ENCODE measurements at places on chromosomes 11 and 22.

DNA sequence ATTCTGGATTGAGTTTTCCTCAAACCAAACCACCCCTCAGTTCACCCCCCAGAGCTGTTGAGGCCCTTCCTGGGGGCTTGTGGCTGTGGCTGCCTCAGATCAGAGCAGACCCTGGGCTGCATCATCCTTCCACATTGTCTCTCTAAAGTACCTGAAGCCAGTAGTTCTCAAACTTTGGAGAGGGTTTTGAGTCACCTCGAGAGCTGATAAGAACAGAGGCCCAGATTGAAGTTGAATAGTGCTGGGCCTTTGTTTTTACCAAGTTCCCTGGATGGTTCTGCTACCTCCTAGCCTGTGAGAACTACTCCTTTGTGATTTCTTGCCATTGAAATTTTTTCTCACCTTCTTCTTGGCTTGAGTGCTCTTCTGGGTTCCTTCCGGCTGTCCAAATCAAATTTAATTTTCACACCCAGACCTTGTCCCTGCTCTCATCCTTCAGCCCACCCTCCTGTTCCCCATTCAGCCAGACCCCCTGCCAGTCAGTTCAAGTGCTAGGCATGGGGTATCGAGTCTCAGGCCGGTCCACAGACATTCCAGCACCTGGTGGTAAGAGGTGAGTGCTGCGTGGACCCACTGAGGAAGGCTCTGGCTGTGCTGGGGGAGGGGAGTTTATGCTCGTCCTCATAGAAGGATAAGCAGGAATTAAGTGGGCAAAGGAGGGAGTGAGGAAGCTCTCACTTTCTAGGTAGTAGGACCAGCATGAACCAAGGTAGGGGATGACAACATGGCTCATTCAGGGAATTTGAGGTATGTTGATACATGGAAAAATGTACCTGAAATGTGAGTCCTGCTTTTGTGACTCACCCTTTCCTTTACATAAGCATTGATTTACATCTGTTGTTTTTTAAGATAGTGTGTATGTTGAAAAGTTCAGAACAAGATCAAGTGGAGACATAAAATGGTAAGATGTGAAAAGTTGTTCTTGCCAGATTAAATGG is 116.5 kb downstream of the PTPRJ start:
- DNase-seq = no peak

GRCh38 chr22:37157516-37158285 is 8.0 kb upstream of the IL2RB start:
- no peak for DNase-seq

DNA sequence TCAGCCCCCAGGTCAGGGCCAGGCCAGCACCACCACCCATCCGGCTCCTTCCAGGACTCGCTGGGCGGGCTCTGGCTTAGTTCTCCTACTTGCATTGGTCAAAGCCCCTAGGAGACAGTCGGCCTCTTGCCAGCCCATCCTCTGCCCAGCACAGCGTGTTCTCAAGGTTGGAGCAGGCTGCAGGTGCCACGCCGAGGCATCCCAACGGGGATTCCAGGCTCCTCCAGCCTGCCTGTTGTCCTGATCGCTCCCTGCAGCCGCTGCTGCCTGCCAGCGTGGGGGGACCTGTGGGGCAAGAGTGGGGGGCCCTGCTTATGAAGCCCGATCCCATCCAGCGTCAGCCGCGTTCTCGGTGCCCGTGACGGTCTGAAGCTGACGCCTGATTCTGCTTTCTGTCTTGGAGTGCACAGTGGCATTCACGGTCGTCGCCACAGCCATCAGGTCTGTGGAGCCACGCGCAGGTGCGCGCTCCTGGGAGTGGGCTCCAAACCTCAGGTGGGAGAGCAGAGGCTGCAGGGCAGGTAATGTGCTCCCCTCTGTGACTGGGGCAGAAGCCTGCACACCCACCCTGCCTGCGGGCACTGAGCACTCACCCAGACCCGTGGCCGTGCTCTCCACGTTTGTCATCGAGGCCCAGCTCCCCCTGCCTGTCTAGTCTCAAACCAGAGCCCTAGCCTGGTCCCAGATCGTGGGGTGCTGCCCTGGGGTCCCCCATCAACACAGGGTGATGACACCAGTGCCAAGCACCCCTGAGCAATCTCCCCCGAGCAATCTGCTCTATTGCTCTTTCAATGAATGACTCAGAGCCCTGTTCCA is 991.6 kb downstream of the BRD1 start:
- DNase-seq = no peak

DNA sequence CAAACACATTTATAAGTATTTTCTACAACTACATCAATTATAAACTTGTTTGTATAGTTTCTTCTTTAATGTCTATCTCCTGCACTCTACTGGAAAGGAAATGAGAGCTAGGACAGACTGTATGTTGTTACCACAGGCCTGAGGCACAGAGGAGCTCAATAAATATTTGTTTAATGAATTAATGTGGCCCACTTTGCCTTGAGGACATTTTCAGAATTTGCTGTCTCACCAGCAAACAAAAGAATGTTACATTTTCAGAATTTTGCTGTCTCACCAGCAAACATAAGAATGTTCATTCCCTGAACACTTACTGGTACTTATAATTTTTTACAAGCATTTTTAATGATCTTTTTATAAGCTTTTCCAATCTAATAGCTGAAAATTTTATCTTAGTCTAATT is 41.9 kb upstream of the WNT7B start:
- no peak for DNase-seq

Data from stimulated activated CD4-positive, alpha-beta T cell treated with anti-CD3 and anti-CD28 coated beads, Interleukin-15, amount 100 ng/mL, for 1 hour (primary cell).